ENCODE measurements at places on chromosomes 7 and 10.

- no peak for DNase-seq
Measured at GRCh38 chr10:102597131-102597991, 46.9 kb upstream of the TRIM8 start.

DNA sequence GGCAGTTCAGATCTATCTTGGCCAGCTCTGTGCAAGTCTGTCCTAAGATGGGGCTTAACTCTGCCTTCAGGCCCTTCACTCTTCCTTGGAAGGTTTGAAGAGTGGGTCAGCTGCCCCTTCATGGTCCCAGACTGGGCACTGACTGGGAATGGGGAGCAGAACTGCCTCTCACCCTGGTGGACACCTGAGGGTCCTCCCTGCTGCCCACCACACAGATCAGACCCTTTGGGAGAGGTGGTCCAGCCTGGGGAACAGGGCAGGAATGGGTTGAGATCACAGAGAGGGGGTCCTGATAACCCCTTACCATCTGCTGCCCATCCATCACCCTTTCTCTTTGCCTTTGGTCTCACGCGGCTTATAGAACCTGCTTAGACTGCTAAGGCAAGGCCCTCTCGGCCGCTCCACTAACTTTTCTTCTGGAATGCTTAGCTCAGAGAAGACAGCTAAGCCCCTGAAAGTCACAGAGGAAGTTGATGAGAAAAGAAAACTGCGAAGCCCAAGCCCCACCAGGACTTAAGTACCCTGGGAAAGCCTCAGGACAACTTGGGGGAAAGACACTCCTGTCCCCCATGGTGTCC is 402 bp upstream of the CDHR1 start:
- DNase-seq: no peak

GRCh38 chr7:66352071-66352470 is 146.9 kb downstream of the TPST1 start:
- DNase-seq: no peak

GRCh38 chr10:130809761-130810515 is 501.6 kb downstream of the TCERG1L start:
- DNase-seq: no peak
